Nucleus accumbens (tissue), 56 donors: ENCODE measurements at places on chromosomes 2 and 18.

DNA sequence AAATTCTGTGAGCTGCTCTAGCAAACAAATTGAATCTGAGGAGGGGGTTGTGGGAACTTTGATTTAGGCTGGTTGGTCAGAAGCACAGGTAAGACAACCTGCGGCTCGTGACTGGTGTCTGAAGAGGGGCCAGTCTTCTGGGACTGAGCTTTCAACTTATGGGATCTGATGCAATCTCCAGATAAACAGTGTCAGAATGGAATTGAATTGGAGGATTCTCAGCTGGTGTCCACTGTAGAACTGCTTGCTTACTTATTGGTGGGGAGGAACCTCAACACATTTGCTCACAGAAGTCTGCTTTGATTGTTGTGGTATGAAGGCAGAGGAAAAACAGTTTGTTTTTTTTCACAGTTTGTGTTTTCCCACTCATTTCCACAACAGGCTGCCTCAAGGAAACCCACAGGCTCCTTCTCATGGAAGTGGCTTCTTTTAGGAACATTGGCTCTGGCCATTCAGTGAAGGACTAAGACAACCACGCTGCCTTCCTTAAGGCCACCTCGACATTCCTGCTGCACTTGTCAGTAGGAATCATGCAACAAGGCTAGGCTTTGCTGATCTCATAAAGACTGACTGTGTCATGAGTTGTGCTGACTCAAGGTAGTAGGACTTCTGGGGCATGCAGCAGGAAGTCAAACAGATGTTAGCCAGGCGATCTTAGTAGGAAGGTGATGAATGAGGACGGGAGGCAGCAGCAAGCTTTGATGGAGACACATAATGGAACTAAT lies 104.7 kb downstream of the TSN start:
- DNase-seq, result no peak

GRCh38 chr2:168798888-168799410 lies 3.5 kb upstream of the NOSTRIN start:
- no peak for DNase-seq

- no peak for DNase-seq
These were observed 15.3 kb downstream of the GAREM1 start for GRCh38 chr18:32455361-32455760.

DNA sequence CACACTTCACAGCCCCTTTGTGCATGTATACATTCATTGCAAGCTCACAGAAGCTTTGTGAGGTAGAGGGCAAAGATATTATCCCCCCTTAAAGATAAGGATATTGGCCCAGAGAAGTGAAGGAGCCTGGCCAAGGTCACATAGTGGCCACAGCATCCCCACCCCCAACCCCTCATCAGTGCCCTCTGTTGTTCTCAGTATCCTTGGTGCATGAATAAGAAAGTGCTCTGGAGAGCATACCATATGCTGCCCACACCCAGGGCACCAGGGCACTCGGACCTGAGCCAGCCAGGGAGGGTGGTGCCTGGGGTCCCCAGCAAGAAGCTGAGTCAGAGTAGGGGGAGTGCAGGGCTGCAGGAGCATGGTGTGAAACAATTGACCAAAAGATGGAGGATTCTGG lies 3.3 kb downstream of the DYSF start:
- DNase-seq, result no peak

DNA sequence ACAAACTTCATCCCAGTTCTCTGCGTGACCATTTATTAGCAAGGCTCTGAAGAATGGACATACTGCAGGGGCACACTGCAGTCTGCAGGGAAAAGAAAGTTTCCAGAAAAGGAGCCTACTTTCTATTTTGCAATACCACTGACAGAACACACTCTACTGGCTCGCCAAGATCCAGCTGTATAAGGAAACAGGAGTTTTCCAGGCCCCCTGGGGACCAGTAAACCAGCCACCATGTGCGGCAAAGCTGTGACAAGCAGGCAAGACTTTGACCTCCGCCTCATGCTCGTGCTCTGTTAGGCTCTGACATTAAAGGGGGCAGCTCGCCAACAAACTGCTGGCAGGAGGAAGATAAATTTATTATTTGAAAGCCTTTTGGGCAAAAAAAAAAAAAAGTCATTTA lies 67.3 kb downstream of the CCBE1 start:
- no peak for DNase-seq

DNA sequence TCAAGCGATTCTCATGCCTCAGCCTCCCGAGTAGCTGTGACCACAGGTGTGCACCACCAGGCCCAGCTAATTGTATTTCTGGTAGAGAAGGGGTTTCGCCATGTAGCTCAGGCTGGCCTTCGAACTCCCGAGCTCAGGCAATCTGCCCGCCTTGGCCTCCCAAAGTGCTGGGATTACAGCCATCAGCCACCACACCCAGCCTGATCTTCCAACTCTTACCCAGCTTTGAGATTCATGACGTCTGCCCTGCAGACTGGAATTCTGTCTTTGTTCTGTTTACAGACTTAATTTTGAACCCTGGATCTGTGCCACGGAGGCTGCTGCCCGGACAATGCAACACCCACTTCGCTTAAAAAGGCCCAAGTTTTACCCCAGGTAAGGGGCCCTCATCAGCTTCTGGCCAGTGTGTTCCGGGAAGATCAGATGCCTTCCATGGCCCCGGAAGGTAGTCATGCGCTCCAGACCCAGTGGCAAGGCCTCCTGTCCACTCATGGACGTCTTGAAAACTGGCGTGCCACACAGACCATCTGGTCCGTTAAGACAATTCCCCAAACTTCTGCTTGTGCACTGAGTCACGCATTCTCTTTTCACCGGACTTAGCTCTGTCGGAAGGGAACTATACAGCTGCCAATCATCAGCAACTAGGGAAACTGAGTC lies 5.5 kb downstream of the PXDN start:
- no peak for DNase-seq

GRCh38 chr2:169839954-169840746 lies 12.9 kb downstream of the UBR3 start:
- DNase-seq, result no peak

DNA sequence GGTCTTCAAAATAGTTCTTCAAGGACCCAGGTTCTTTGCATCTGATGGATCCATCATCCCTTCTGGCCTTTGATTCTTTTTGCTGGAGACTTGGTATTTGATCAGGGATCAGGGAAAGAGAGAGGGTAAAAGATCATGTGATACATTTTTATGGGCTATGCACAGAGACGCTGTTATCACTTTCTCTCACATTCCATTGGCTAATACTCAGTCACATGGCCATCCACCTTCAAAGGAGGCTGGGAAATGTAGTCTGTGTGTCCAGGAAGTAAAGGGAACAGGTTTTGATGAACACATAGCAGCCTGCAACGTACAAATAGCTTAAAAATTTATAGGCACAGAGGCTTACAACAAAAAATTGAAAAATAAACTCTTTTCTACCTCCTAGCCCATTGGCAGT lies 629.6 kb upstream of the FANCL start:
- DNase-seq, result no peak

- DNase-seq, result no peak
These were observed 51.1 kb downstream of the R3HDM1 start for GRCh38 chr2:135582383-135582782.

DNA sequence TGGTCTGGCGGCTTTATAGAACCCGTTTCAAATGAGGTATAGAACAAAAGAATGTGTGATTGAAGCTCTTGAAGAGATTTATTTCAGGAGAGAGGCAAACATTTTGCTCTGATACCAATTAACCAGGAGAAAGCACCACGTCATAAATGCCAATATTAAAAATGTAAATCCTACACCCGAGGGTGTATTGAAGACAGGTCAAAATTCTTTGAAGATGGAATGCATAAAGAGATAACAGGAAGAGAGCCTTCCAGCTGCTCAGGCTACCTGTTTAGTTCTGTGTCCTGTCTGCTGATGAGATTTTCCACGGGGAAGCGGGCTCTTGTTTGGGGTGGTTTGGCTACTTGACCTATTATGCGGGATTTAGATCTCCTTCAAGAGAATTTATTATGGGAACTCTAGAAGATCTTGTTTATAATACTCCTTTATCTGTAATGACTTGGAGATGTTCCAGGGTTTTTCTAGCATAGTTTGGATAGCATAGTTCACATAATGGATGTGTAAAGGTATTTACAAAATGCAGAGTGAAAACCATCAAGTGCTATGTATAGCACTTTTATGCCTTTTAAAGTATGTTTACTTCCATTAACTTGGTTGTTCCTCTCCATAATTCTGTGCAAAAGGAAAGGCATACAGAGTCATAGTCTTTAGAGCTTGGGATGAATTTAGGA lies 204.5 kb upstream of the SPRED2 start:
- DNase-seq, result no peak

GRCh38 chr2:54572262-54572635 lies 116.1 kb downstream of the SPTBN1 start:
- no peak for DNase-seq

- no peak for DNase-seq
These were observed 22.9 kb upstream of the NARS1 start for GRCh38 chr18:57644540-57644939.

- DNase-seq, result no peak
These were observed 79.2 kb upstream of the PXDN start for GRCh38 chr2:1823187-1824169.

DNA sequence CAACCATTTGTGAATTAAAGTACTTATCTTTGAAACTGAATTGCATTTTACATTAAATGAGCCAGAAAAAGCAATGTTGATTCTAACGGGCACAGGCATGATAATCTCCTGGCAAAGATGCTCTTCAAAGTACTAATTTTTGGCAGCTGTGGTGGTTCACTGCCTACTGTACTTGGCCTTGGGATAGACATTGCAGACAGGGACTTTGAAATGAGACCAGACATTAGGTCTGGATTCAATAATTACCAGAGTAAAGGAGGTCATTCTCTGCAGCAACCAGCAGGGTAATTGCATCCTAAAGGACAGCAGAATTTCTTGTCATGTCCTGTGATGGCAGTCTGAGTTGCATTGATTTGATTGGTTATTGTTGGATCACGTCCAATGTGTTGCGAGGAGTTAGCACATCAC lies 986.5 kb downstream of the TDRD15 start:
- no peak for DNase-seq

DNA sequence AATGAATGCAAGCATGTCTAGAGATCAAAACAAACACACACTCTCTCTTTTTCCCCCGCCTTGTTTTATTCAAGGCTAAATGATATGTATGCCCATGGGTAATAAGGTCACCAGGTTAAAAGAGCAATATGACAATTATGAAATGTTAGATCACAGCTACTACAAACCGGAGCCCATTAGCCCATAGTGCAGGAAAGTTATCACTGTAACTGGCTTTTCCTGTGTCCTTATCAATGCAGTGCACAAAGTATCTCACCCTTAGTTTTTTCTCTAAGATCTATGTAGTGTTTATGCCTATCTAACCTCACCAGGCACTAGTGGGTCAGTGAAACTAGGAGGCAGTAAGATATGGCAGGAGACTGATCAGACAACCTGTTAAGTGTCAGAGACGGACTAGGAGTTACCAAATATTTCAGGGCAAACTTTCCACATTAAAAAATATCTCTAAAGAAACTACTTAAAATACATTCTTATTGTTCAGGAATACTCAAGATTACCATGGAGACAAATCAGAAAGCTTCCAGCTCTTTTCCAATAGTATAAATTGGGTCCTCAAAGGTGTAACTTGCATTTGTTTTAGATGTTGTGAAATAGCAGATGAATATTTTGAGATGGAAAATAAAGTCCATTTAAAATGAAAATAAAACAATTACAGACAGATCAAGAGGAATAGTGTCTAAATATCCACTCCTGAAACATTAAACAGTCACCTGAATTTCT lies 282.2 kb downstream of the EXOC6B start:
- no peak for DNase-seq

- DNase-seq, result no peak
These were observed 544.4 kb downstream of the DCDC2C start for GRCh38 chr2:4247791-4248190.

DNA sequence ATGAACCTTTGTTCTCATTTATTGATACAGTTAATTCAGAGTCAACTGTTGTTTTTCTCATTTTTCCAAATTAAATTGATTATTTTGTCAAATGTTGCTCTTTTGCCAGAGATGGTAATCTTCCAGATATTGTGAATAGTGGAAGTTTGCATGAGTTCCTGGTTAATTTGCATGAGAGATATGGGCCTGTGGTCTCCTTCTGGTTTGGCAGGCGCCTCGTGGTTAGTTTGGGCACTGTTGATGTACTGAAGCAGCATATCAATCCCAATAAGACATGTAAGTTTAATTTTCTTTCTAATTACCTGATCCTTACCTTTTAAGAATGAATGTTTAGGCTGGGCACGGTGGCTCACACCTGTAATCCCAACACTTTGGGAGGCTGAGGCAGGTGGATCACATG lies 7.8 kb downstream of the CYP20A1 start:
- DNase-seq, result no peak

DNA sequence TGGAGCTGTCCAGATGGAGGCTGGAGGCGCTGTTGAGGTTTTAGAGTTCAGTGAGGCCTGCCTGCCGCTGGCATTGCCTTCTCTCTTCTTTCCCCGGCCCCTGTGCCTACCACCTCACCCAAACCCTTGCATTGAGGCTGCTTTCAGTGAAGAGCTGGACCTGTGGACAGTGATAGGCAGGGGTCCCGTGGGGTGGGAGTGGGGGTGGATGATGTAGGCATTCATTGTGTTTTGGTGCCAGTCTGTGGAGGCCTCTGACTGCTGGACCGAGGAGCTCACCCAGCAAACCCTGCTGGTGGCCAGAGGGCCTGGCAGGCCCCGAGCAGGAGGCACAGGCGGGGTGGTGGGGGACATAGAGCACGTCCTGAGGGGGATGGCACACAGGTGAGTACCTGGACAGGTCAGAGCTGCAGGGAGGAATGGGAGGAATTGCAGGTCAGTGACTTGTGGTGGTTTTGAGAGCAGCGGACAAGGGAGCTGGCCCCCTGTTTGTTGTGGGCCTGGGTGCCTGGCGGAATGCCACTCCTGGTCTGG lies 35.6 kb downstream of the NGEF start:
- no peak for DNase-seq

GRCh38 chr18:809985-810642 lies 1.9 kb downstream of the YES1 start:
- no peak for DNase-seq

GRCh38 chr2:196329959-196330358 lies 158.6 kb upstream of the STK17B start:
- no peak for DNase-seq

- no peak for DNase-seq
These were observed 65.7 kb downstream of the UBR3 start for GRCh38 chr2:169892951-169893350.

- DNase-seq, result no peak
These were observed 190.4 kb upstream of the CCDC150 start for GRCh38 chr2:196449083-196449482.

DNA sequence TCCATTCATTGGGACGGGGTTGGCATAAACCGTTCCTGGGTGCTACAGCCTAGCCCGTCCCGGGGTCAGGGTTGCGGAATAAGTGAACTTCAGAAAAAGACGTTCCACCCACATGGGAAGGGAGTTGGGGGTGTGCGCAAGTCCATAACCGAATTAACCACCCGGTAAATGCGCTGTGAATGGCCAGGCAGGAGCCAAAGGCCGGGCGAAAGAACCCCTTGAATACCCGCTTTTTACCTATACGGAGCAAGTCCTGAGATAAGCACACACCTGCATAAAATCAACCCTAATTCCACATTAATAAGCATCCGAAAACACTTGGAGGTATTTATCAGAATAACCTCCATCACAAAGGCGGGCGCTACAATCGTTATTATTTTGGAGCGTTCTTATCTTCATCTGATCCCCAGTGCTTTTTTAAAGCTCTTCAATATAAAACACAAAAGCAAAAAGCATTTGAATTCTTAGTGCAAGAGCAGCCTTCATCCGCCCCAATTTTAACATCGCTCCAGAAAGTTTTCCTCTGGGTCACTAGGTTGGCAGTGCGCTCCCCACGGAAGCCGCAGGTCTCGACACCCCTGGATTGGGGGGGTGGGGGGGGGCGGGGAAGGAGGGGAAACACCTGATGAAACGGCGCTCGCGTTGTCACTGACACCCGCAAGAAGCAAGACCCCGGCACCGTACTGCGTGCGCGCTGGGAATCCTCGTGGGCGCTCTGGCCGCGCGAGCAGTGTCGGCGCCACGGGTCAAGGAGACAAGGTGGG lies 1.2 kb downstream of the SATB2 start:
- no peak for DNase-seq
